ENCODE measurements at places on chromosomes 7 and 10.

DNA sequence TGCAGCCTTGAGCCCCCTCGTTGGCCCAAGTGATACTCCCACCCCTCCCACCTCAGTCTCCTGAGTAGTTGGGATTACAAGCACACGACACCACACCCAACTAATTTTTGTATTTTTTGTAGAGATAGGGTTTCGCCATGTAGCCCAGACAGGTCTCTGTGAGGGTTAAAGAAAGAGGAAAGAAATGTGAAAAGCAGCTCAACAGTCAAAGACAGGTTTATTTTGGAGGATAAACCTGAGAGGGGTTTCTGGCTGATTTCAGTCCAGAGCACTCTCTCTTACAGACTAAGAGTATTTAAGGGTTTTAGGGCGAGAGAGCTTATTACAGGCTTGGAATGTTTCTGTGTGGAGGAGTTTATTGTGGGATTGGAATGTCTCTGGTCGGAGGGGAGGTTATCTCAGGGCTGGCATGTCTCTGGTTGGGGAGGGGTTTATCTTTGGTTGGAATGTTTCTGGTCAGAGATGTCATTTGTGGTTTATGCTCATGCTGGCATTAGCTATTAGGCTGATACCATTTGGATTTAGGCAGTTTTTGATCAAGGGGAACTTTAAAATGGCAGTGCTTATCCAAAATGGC is 26.1 kb upstream of the SNX10 start:
- DNase-seq, result no peak

DNA sequence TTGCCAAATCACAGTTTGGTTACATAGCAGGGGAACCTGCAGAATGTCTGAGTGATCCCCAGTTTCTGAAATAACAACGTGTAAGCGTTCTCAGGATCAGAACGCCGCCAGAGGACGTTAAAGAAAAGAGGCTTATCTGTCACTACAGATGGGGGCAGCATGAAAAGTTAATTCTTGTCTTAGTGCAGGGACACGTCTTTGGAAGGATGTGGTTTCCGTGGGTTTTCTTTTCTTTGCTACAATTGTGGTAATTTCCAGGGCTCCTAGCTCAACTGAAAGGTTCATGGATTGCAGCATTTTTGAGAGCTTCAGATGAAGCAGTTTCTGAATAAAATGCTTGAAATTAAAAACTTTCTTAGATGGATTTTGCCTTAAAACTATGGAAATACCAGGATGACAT is 106.6 kb downstream of the PRKCQ start:
- DNase-seq, result peak; percentile 52

- no peak for DNase-seq
Measured at GRCh38 chr7:19275000-19275399, 129.8 kb upstream of the FERD3L start.

DNA sequence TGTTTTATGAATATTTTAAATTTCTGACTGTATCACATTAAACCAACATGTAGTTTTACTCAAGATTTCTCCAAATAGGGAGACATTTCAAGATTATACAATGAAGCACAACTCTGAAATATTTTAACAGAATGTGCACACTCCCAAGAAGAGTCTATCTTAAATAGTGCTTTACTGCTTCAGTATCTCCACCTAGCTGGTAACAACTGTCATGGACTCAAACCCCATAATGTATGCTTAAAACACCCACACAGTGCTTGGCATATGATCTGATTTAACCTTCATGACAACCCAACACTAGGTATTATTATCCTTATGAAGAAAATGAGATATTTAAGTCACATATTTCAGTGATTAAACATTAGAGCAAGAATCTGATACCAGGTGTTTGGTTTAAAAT is 45.9 kb downstream of the ASZ1 start:
- no peak for DNase-seq

DNA sequence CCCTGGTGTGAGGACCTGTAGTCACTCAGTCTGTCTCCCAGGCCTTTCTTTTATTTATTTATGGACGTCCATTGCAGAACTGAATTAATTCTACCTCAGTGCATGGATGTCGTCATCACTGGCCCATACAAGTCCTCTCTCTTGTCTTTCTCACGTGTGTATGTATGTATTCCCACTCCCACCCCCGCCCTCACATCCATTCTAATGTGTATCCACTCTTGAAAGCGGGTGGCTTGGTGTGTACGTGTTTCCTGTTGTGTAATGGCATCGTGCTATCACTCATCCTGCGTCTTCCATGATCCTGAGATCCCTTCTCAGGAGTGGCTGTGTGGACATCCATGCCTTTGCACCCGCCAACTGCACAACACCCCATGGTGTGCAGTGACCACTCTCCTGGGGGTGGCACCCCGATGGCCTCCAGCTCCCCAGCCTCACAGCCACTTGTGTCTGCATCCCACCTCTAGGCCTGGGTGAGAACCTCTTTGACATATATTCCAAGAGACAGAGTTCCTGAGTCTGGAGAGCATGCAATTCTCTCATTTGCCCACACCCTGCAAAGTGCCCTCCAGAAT is 3.0 kb upstream of the AOC1 start:
- no peak for DNase-seq

- DNase-seq, result no peak
Measured at GRCh38 chr7:47536661-47537611, 45.0 kb downstream of the TNS3 start.

GRCh38 chr7:36119005-36119706 is 33.9 kb upstream of the EEPD1 start:
- no peak for DNase-seq

DNA sequence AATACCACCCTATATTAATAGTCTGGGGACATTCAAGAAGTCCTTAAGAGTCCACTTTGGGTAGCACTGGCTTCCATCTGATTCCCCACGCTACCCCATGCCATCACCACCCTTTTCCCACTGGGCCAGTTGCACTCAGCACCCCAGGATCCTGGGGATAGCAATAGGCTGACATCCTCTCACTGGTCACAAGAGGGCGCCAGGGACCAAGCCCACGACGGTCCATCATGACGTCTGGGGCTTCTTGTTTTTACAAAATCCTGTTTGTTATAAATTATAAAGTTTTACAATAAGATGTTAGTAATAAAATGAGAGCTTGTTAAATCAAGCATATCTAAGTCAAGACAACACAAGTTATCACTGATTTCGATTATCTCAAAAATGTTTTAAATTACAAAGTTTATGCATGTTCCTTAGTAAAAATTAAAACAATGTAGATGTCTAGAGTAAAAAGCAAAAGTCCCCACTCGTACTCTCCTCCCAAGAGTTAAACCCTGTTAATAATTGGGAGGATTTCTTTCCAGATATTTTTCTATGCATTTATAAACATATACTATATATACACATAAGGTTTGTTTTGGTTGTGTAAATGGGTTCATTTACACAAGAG is 15.4 kb downstream of the GPNMB start:
- peak; percentile 65 for DNase-seq

DNA sequence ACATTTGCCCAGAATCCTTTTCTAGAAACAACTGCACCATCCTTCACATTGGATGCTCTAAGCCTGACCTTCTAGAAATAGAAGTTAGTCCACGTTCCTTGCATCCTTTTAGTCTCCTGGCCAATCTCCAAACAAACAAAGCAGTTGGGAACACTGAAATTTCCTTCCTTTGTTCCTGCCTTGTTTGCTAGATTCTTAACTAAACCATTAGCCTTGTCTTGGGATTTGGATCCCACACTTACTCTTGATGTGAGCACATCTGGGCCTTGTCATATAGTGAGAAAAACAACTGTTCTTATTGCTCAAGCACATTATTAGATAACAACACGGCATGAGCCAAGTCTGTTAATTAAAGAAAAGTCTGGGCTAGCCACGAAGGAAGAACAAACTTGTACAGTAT is 319.3 kb upstream of the GHITM start:
- DNase-seq, result no peak

GRCh38 chr7:47458057-47458456 is 123.9 kb downstream of the TNS3 start:
- no peak for DNase-seq

GRCh38 chr10:24006741-24007140 is 202.2 kb upstream of the KIAA1217 start:
- no peak for DNase-seq

GRCh38 chr10:34699904-34700517 is 115.1 kb downstream of the PARD3 start:
- DNase-seq, result no peak

DNA sequence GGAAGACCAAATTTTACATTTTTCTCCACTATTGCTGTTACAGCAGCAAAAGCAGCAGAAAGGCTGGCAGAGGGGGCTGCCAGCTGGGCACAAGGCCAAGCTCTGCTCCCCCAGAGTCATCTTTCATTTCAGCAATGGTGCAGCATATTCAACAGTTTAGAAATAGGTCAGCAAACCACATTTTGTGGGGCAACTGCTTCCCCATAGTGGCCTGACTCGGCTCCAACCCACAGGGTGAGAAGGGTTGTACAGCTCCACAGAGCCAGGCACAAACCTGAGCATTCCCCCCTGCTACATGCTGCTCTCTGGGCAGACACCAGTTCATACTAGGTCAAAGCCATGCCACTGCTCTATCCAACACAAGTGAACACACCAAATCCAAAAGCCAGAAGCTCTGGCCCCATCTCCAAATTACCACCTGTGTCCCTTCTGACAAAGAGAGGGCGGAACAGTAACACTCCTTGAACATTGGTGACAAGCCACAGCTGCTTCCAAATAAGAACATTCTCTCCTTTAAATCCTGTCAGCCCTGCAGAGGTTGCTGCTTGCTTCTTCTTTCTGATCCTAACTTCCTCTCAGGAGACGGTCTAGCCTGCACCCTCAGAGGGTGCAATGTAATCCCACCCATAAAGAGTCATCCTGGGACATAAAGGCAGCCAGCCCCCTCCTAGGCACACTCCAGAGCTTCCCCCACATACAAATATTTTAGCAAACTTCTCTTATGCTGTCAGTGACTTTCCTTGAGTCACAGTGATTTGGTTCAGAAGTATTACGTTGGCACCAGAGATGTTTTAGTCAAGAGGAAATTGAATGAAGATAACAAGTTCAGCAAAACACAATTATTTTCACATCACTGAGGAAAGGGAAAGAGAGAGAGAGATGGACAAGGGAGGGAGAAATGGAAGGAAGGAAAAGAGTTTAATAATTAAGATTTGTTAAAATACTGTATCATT is 39.0 kb upstream of the SLIT1 start:
- no peak for DNase-seq

DNA sequence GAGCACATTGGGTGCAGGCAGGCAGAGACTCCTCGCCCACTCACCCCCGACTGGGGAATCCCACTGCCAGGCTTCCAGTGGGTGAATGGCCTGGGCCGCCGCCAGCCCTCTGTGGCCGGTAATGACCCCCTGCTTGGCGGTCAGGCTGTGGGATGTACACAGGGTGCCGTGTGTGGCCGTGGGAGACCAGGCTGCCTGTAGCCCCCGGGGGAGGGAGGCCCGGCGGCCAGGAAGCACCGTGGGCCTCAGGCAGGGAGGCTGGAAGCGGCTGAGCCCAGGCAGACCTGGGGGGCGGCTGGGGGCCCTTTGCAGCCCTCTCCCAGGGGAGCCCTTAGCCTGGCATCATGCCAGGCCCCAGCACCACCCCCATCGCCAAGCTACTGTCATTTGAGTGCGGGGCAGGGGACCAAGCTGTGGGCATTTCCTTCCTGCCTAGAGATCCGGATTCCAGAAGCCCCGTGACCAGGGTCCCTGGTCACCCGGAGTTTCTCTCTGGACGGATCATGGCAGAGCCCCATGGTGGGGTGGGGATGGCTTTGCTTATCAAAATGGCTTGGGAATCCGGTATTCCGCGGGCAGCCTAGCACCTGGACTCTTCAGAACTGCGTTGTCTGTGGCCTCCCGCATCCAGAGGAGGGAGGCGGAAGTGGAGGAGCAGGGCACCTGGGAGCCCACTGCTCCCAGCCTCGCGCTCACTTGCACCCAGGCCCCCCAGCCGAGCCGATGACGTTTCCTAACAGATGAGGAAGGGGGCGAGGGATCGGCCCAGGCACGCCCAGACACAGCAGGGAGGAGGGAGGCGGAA is 1.1 kb downstream of the TTYH3 start:
- peak; percentile 71 for DNase-seq

DNA sequence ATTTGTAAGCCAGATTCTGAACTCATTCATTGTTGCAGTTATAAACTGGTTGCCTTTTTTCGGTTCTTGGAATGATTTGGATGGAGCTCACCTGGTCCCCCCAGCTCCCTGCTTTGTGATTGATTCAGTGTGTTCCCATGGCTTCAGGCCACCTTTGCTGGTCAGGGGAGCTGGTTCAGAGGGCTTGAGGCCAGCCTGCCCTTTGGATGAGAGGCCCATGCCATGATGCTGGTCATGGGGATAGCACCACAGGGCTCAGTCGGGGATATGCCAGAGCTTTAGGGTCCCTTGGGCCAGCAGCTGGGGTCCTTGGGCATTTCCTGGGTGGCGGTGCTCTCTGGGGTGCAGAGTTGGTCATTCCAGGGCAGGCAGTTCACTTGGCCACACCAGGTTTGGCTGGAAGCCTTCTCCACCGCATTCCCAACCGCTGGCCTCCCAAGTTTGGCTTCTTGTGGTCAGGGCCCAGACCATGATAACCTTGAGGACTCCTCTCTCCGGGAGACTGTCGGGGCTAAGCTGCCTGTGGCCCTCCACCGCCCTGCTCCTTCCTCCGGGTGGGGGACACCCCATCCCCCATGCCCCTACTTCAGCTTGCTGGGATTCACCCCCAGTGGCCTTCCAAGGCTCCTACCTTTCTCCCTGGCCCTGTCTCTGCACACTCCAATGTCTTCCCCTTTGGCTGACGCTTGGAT is 65.1 kb downstream of the MGMT start:
- DNase-seq, result no peak

DNA sequence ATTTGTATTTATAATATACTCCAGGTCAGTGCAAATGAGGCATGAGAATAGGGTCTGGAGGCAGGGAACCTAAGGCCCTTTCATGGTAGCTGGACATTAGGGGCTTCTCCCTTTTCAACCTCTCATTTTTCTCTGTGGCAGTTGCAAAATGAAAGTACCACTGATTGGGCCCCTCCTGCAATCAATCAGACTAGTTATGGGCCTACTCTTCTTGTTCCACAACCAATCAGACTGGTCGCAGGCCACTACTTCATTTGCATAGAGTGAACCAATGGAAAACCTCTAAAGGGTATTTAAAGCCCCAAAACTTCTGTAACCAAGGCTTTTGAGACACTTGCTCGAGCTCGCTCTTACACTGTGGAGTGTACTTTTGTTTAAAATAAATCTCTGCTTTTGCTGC is 10.0 kb upstream of the PRPS1L1 start:
- DNase-seq, result no peak

DNA sequence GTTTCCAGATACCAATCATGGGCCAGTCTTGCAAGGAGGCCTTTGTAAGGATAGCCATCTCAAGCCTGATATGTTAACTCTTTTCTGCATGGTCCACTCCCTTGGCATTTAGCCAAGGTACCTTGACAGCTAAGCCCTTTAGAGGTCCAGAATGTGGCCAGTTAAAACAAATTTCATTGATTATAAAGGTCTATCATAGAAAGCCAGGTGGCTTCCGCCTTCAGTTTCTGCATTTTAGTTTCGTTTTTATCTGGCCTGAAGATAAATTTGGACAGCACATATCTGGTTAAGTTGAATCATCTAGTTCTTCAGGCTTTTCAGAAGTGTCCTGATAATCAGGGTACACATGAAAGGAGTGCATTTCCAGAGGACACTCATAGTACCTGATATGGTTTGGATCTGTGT is 30.7 kb downstream of the ANKIB1 start:
- DNase-seq, result no peak

GRCh38 chr10:118272767-118273166 is 69.4 kb downstream of the FAM204A start:
- DNase-seq, result no peak

GRCh38 chr7:25861601-25862260 is 290.3 kb upstream of the NFE2L3 start:
- DNase-seq, result no peak
